ENCODE measurements at places on chromosomes 3 and 15.

DNA sequence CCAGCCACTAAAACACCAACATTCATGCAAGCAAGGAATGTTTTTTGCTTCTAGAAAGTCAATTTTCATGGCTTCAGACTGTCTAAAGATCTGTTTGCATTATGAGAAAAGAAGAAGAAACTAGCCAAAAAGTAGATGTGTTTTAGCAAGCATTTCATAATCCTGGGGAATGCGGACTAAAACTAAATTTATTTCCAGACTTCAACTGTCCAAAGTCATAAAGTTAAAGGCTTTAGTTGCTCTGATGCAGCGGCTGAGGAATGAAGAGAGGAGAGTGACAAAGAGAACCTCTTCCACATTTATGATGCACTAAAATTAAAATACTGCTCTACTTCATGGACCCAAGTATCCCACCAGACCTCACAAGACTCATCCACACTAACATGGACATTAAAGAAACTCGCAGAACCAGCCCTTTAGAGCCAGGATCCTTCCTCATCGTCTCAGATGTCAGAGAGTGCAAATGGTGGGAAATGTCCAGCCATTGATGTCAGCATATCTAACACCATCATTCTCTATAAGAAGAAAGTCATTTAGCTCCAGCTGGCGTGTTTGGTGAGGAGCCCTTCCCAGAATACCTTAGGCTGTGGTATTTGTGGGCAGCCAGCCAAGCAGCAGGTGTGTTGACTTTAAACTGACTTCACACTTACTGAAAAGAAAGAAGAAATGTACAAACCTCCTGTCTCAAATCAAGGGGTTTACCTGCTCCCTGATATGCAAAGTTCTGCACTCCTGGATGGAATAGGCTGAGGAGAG, 17.4 kb downstream of the FYCO1 start:
- H3K36me3 ChIP-seq = peaks cover 29% of the 10 kb centered on the region
- H3K27ac ChIP-seq = no peak overlapping the region
- no peak for DNase-seq

DNA sequence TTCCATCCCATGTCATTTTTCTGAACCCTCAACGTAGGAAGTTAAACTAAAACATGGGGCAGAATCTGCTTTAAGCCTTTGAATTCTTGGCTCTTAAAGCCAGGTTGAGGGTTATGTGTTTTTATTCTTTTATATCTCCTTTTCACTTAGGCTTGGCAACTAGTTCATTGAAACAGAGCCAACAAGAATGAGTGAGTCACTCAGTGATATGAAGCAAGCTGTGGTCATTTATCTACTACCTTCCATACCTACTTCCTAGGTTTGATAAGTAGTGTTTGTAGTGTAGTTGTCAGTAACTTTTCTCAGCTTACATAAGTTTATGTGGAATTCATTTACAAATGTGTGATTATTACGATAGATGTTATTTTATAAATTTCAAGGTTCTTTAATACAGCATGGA, 67.4 kb downstream of the SNRPN start:
- no peaks in the 10 kb centered on the region for H3K27me3 ChIP-seq
- H3K4me1 ChIP-seq = no peaks in the 10 kb centered on the region
- H3K4me3 ChIP-seq = no peak overlapping the region
- H3K36me3 ChIP-seq = peaks cover 31% of the 10 kb centered on the region
- H3K27ac ChIP-seq = no peak overlapping the region

GRCh38 chr3:170941551-170941950, 33.1 kb upstream of the EIF5A2 start:
- peaks cover 13% of the 10 kb centered on the region for H3K27me3 ChIP-seq
- no peak overlapping the region for H3K27ac ChIP-seq
- peaks cover 5% of the 10 kb centered on the region for H3K36me3 ChIP-seq
- no peak for DNase-seq
- peaks cover 4% of the 10 kb centered on the region for H3K4me1 ChIP-seq

- H3K36me3 ChIP-seq = no peaks in the 10 kb centered on the region
- H3K27ac ChIP-seq = no peak overlapping the region
- H3K4me3 ChIP-seq = peak overlapping the region; percentile 13
- no peak for DNase-seq
- H3K27me3 ChIP-seq = peaks cover 24% of the 10 kb centered on the region
These were observed 464 bp downstream of the GABRG3 start for GRCh38 chr15:26971271-26972018.

DNA sequence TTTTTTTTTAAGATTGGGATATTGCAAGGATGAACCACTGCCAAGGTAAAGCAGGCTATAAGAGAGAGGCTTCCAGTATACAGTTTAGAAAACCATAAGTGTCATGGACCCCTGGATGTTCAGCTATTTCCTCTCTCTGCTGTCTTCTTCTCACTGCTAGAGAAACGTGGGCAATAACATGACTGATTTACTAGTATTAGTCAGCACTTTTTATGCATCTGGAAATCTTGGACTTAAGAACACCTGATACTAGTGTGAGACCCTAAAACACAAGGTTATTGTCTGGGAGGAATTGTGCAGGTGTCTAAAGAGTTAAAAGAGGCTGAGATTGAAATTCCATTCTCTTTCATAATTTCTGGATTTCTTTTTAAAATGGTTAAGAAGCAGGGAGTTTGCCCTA, 460.6 kb upstream of the MCTP2 start:
- no peak overlapping the region for H3K4me3 ChIP-seq

DNA sequence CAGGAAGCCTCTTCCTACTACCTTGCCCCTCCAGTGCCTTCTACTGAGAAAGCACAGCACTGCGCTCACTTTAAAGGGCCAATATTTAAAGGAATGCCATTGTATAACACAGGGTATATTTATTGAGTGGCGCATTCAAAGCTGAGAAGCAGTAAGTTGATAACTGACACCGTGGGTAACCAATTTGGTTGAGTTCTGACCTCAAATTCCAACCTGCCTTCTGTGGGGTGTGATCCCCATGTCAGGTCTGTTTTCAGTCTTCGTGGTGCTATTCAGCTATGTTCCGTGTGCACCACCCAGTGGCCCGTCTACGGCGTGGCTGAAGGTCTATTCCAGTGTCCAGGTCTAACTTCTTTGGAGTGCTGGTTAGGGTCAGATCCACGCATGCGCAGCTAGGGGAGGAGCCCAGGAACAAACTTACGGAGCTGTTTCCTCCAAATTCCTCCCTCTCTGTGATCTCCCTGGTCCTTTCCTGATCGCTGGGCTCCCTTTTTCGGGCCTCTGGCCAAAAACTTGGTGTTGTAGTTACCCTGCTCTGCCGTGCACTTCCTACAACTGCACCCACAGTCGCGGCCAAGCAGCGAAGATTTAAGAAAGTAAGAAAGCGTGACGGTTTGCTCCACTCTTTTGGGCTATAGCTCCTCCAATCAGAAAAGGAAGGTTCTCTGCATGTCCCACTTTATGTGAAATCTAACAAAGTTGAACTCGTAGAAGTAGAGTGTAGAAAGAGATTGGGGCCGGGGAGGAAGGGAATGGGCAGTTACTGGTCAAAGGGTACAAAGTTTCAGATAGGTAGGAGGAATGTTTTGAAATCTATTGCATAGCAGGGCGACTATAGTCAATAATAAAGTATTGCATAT, 7.7 kb downstream of the LRRC2 start:
- H3K27ac ChIP-seq = no peak overlapping the region
- peak overlapping the region; percentile 65 for H3K4me3 ChIP-seq
- H3K36me3 ChIP-seq = no peaks in the 10 kb centered on the region
- no peaks in the 10 kb centered on the region for H3K27me3 ChIP-seq
- no peak for DNase-seq

GRCh38 chr3:154285221-154285620, 39.1 kb downstream of the DHX36 start:
- no peak overlapping the region for H3K27ac ChIP-seq
- no peaks in the 10 kb centered on the region for H3K27me3 ChIP-seq
- H3K4me1 ChIP-seq = no peaks in the 10 kb centered on the region
- peaks cover 38% of the 10 kb centered on the region for H3K36me3 ChIP-seq
- no peak overlapping the region for H3K4me3 ChIP-seq

GRCh38 chr15:40249477-40250303, 10.8 kb downstream of the PAK6 start:
- no peaks in the 10 kb centered on the region for H3K36me3 ChIP-seq
- H3K27ac ChIP-seq = no peak overlapping the region

- no peak overlapping the region for H3K27ac ChIP-seq
- H3K27me3 ChIP-seq = peaks cover 55% of the 10 kb centered on the region
- peak overlapping the region; percentile 46 for H3K4me3 ChIP-seq
These were observed 9.0 kb downstream of the ISL2 start for GRCh38 chr15:76345583-76345879.

DNA sequence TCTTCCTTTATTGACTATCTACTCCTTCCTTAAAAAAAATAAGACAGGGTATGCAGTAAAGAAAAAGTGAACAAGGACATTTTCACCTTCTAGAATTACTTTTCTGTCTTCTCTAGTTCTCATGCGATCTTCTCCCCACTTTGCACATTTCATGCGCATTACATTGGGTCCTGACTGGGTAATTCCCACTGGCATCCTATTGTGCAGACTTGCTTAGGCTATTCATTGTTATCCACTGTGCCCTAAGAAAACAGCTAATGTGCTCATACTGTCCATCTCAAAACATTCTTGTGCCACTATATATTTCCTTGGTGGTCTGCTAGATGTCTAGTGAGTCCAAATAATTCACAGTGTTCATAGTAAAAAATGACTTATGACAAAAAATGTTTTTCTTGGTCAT, 447.4 kb upstream of the ROBO1 start:
- H3K27me3 ChIP-seq = no peaks in the 10 kb centered on the region
- H3K4me3 ChIP-seq = no peak overlapping the region
- no peak overlapping the region for H3K27ac ChIP-seq
- DNase-seq = no peak
- H3K4me1 ChIP-seq = no peaks in the 10 kb centered on the region

DNA sequence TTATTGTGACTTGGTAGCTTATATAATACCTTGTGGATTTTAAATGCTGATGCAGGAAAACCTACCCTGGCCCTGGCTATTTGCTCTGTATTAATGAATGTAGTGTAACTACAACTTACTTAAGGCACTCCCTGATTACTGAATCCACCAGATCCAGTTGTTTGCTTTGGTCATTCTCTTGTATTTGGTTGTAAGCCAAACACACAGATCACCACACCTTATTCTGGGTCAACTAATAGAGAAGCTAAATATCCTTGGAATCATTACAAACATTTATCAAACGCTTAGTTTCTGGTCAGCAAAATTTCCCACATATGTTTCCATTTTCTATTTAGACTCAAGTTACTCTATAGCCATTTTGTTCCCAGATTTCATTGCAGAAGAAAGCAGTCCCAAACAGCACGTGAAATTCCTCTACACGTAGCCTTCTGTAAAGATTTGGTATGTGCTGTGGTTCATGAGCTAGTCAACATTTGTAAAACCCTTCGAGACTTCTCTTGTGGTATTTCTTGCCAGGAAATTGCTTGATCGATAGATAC, 322.6 kb downstream of the MEX3B start:
- peaks cover 2% of the 10 kb centered on the region for H3K4me1 ChIP-seq
- no peak overlapping the region for H3K4me3 ChIP-seq
- no peak overlapping the region for H3K27ac ChIP-seq
- no peaks in the 10 kb centered on the region for H3K27me3 ChIP-seq

DNA sequence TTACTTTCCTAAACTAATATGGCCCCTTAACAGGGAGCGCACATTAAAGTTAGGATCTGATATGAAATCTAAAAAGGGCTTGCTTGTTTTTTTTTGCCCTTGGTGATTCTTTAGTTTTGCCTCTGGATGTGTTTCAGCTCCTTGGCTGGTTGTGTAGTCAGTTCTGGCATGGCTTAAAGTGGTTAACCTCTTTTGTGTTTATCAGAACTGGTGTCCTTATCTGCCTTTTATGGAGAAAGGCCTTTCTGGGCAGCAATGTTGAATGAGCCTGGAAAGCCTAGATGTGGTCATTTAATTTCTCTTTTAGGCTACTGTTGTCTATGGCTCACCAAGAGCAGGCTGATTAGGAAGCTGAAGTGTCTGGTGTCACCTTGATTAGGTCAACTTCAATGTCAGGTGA, 254.5 kb upstream of the ROPN1 start:
- no peak overlapping the region for H3K27ac ChIP-seq
- H3K27me3 ChIP-seq = no peaks in the 10 kb centered on the region
- DNase-seq = no peak
- H3K36me3 ChIP-seq = peaks cover 3% of the 10 kb centered on the region
- no peak overlapping the region for H3K4me3 ChIP-seq

DNA sequence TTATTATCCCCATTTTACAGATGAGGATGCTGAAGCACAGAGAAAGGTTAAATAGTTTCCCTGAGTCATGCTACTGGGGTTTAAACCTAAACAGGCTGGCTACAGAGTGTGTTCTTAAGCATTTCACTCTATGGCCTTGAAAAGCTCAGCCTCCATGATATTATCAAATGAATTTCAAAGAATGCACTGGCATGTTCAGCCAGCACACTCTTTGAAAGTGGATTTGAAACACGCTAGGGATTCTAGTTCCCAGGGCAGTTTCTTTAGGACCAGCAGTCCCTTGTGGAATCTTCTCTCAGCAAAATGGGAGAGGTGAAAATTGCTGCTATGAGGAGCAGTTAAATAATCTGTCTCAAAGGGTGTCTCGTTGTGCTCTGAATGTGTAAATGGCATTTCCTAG, 213.3 kb downstream of the EPHB1 start:
- H3K27ac ChIP-seq = no peak overlapping the region
- H3K27me3 ChIP-seq = no peaks in the 10 kb centered on the region
- H3K4me1 ChIP-seq = peaks cover 4% of the 10 kb centered on the region
- H3K36me3 ChIP-seq = peaks cover 3% of the 10 kb centered on the region
- DNase-seq = no peak

DNA sequence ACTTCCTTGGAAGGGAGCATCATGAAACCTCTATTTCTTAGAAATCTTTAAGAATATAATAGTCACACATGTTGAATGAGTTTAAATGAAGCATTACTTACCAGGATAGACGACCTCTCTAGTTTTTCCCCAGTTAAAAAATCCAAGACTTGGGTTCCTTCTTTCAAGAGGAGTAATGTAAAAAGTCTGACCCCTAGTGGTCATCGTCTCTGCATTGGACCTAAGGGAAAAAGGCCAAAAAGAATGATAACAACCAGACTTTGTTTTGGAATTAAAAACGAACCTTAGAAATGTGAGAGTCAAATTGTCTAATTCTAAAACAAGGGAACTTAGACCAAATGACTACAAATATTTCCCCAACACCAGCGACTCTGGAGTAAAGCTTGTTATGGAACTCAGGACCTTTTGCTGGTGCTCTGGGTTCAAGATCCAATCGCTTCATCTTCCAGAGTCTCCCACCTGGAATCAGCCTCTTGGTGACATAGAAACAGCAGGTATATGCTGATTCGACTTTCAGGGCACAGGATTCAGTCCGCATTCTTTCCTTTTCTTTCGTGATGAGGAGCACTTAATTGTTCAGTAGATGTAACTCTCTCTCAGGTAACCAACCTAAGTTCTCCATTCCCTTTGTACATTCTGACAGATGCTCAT, 214.8 kb upstream of the TPRG1 start:
- H3K27me3 ChIP-seq = no peaks in the 10 kb centered on the region
- DNase-seq = no peak

- H3K36me3 ChIP-seq = no peaks in the 10 kb centered on the region
- DNase-seq = peak; percentile 96
- H3K27me3 ChIP-seq = peaks cover 13% of the 10 kb centered on the region
- peak overlapping the region; percentile 61 for H3K4me3 ChIP-seq
- peaks cover 38% of the 10 kb centered on the region for H3K4me1 ChIP-seq
These were observed 4.4 kb downstream of the AHSG start for GRCh38 chr3:186617036-186617946.

- H3K4me3 ChIP-seq = no peak overlapping the region
- peak; percentile 79 for DNase-seq
These were observed 23.6 kb downstream of the NBEAL2 start for GRCh38 chr3:47003056-47003410.

- H3K36me3 ChIP-seq = no peaks in the 10 kb centered on the region
- no peak overlapping the region for H3K4me3 ChIP-seq
- no peaks in the 10 kb centered on the region for H3K27me3 ChIP-seq
- H3K27ac ChIP-seq = no peak overlapping the region
These were observed 511.3 kb downstream of the GABRG3 start for GRCh38 chr15:27482287-27482686.

Data from chondrocyte (in vitro differentiated cells).